ENCODE measurements at places on chromosomes 3 and 15.

- DNase-seq = no peak
These were observed 80.0 kb downstream of the CORO2B start for GRCh38 chr15:68658641-68659358.

DNA sequence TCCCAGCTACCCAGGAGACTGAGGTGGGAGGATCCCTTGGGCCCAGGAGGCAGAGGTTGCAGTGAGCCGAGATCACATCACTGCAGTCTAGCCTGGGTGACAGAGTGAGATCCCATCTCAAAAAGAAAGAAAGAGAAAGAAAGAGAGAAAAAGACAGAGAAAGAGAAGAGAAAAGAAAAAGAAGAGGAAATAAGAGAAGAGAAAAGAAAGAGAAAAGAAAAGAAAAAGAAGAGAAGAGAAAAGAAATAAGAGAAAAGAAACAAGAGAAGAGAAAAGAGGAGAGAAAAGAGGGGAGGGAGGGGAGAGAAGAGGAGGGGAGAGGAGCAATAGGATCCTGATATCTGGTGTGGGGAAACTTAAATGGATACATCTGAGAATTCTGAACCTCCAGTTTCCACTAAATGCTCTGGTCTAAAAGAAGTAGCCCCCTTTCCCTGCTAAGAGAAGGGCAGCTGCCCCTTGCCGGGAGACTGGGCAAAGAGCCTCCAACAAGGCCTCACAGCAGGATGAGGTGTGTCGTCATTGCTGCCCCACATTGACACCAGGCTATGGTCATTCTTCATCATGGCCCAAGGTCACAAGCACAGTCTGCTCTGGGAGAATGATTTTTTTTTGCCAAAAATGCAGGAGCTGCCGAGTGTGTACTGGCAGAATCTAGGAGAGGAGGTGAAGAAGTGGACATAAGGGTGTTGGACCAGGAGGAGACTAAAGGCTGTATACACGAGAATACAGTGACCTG lies 21.1 kb upstream of the COMMD4 start:
- DNase-seq = no peak

GRCh38 chr3:168251371-168251770 lies 155.6 kb upstream of the GOLIM4 start:
- no peak for DNase-seq

- DNase-seq = no peak
These were observed 97.7 kb upstream of the NUDT16 start for GRCh38 chr3:131283862-131284261.

DNA sequence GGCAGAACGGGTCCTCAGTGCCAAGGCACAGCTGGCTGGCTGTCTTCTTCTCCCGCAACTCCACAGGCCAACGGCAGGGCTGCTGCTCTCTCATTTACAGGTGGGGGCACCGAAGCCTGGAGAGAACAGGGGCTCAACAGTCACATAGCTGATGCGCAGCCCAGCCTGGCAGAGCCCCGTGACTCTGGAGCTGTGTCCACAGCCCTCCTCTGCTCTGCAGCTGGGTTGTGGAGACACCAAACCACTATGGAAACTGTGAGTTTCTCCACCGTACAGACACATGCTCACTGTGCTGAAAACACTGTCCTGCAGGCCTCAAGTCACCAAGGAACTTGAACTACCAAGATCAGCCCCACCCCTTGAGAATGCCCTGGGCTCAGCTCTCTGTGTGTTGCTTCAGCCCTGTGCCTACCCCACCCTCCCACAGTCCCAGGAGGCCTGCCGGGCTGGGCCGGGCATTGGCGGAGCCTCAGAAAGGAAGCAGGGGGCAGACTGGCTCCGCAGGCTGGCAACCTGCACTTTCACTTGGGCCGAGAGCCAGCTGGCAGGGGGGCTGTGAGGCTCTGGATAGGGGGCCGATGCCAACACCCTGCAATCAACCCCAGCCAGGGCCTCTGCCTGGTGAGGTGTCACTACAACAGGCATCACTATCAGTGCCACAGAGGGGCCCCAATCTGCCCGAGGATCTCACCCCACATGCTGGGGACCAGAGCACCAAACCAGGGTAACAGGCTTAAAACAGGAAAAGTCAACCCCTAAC lies 113.7 kb upstream of the RPL32 start:
- DNase-seq = no peak

DNA sequence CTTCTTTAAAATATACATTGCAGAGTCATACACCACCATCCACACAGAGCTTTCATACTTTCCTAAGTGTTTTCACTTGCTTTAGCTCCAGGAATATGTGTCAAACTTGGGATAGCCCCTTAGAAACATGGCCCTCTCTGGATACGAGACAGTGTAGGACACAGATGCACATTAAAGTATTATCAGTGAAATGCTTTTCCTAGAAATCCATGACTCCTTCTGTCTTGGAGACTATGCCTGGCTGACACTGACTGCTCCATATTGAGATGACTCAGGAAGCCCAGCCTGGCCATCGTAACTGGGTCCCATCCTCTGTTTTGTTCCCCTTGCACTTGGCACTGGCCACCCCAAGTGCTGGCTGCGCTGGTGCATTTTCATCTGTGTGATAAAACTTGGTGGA lies 204.8 kb downstream of the PDZRN3 start:
- DNase-seq = no peak

DNA sequence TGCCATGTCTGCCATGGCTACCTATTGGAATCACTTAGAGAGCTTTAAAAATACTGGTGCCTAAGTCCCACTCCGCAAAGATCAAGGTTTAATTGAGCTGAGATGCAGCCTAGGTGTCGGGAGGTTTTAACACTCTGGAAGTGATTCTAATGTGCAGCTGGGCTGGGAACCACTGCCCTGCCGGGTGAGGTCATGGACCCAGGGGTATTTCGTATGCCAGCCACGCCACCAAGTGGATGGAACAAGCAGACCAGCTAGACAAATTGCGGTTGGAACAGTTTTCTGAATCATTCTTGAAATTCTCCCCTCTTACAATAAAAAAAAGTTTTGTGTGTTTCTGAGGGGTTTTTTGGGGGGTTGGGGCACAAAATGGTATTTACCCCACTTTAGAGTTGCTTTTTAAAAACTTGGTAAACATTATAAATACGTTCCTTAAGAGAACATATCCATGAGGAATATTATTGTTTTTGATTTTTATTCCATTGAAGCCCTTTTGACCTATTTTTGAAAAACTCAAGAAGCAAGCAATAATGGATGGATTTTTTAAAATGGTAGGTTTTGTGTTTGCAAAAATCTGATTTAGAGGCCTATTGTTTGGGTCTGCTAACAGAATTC lies 66.2 kb upstream of the CSTA start:
- peak; percentile 68 for DNase-seq

- no peak for DNase-seq
These were observed 14.6 kb downstream of the IVD start for GRCh38 chr15:40420071-40420713.

All from ACHN (cell line).